ENCODE measurements at places on chromosomes 4 and X.

DNA sequence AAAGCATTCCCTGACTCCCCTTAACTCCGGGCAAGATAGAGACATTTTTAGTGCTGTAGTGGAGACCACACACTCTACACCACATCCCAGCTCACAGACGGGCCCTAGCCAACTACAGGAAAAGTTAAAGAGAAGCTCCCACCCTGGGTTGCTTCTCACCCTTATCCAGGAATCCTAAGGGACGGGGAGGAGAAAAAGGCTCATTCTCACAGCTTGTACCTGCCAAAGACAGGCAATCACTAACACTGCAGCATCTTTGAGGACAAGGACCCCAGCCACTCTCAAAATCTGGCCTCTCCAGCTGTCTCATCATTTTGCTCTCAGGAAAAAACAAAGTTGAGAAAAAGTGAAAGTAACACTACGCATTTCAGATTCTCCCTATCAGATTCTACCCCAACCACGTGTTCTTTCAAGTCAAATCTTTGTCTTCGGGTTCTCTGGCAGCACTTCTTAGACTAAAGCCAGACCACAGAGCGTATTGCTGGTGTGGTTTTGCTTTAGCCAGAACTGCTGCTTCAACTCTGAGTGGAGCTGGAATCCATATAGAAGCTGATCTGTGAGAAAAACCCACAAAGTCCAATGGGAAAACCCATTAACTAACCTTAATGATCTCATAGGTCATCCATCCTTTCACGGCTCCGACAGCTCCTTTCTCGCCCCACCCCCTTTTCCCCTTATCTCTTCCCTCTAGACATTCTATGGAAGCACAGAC is 605.9 kb upstream of the DIPK2B start:
- no peak for DNase-seq

DNA sequence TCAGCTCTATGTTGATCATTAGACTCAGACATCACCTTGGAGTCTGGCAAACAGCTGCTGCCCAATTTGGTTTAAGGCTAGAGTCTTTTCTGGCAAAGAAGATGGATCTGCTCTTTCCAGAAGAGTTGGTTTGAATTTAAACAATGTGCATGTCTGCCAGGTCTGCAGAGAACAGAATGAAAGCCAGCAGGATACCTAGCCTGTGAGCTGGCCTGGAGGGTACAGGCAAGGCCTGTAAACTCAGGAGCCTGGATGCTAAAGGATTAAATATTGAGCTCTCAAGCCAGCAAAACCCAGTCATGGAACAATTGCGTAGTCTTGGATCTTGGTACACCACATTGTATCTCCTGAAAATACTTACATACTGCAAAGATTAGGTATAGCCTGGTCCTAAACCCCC is 15.6 kb upstream of the PDLIM3 start:
- DNase-seq: no peak

DNA sequence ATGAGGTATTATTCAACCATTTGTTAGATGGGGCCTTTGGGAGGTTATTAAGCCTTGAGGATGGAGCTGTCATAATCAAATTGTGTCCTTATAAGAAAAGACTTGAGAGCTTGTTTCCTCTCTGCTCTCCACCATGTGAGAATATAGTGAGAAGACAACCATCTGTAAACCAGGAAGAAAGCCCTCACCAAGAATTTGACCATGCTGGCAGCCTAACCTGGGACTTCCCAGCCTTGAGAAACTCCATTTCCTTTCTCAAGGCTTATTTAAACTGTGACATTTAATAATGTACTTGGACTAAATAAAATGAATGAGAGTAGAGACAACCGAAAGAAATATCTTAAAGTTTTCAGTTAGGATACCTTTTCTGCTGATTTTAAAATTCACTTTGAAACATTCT is 83.7 kb upstream of the GC start:
- DNase-seq: no peak

GRCh38 chrX:3518870-3519269 is 172.4 kb upstream of the MXRA5 start:
- DNase-seq: no peak

DNA sequence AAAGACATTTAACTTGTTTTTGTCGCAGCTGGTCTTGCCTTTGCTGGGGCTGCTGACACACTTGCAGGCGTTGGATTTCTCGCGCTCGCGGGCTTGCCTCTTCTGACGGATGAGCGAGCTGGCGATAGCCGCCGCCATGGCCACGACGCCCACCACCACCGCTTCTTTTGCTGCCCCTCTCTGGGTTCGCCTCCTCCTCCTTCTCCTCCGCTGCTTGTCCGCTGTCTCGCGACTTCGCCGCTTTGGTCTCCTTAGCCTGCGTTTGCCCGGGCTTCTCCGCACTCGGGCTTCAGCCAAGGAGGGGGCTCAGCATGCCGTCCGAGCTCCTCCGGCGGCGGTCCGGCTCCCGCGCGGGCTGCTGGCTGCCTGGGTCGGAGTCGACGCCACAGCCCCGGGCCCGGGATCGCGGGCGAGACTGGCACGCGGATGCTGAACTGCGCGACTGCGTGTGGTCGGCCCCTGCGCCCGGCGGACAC is 613 bp downstream of the FGF13 start:
- DNase-seq: peak; percentile 16

DNA sequence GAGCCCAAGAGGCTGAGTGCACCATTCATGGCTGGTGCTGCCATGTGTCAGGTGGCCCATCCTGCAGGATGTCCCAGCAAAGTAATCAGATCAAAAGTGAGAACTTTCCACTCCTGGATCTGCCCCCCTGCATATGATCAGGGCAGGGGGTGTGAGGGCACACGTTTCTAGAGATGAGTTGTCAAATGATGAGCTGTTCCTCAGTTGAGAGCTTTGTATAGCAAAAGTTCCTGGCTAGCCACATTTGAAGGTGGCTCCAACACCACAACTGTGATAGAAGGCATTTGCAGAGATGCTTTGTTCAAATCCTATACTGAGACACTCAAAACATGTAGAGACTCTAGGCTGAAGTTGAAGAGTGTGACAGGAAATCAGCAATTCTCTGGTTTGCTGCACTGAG is 501.8 kb downstream of the BCOR start:
- DNase-seq: no peak

GRCh38 chr4:112279882-112280315 is 5.8 kb downstream of the TIFA start:
- DNase-seq: no peak

- DNase-seq: no peak
These were observed 336.3 kb upstream of the TRAM1L1 start for GRCh38 chr4:117421706-117422105.

DNA sequence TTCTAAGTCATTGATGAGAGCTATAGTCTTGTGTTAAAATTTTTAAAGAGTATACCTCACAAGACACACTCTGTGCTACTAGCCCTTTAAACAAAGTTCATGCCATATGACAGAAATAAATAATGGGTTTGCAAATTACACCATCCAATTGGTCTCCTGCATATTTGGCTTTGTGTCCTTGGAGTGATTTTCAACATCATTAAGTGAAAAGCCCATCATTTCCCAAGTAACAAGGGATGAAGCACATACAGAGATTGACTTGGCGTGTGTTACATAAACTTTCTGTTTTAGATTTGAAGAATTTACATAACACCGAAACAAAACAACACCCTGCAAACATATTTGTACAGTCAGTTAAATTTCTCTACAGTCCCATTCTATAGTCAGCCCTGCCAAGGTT is 216.9 kb upstream of the NEIL3 start:
- DNase-seq: no peak

- no peak for DNase-seq
These were observed 17.3 kb downstream of the NIPAL1 start for GRCh38 chr4:48033825-48034413.

DNA sequence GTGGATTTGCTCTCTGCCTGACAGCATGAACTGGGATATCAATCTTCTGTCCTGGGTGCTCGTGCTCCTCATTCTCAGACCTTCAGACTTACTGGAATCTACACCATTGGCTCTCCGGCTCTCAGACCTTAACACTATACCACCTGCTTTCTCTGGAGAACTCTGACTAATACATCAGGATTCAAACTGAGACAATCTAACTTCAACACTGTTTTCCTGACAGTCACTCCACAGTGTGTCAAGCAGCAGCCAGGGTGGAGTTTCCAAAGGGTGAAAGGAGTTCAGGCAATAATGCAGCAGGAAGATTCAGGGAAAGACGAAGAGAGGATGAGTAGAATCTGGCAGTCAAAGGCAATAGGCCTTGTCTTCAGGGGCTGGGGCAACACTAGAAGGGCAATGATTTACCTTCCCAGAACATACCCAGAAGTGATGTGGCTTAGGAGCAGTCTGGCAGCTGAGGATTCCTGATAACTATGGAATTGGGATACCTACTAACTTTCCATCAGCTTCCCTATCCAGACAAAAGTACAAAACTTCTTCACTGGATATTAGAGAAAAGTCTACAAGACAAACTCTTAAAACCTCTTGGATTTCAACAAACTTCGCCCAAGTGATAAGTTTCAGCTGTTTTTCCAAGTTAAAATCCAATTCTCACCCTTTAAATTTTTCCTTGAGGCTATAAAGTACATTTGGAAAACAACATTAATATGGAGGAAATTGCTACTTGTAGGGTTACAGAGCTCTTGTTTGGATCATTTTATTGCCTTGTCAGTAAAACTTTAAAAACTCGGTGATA is 58.4 kb upstream of the SLIT2 start:
- DNase-seq: no peak

DNA sequence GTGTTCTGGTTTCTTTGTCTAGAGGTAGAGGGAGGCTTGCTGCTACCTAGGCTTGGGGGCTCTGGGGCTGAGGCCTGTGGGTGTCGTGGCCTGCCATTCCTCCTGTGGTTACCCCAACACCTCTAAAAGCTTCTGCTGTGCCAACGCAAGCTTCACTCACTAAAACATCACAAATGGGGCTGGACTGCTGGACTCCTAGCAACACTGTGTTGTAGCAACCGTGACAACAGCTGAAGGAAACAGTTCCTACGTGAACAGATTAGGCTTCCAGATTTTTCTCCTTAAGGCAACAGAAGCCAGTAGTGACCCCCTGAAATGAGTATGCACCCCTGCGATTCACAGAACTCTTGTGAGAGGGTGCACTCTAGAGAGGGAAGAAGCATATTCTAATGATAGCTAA is 138.3 kb upstream of the TEX13D start:
- no peak for DNase-seq

- DNase-seq: no peak
These were observed 49.2 kb downstream of the EDNRA start for GRCh38 chr4:147530134-147530533.

GRCh38 chrX:97639526-97639925 is 755.8 kb downstream of the RPA4 start:
- DNase-seq: no peak

- no peak for DNase-seq
These were observed 100.1 kb downstream of the EIF4E start for GRCh38 chr4:98828801-98829200.

DNA sequence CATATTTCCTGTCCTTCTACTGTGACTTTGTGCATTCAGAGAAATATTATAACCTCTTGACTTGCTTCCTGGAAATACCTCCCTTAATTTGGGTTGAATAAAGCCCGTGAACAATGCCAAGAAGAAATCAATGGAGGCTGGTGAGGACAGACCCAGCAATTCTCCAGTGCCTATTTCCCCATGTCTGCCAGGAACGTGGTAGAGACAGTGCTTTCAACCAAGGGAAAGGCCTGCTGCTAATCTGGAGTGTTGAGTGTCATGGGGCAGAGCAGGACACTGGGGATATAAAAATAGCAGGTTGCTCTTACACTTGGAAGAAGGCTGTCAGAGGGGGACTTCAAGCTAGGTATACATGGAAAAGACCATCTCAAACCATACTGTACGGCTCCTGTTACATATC is 19.9 kb downstream of the TSC22D3 start:
- DNase-seq: no peak

DNA sequence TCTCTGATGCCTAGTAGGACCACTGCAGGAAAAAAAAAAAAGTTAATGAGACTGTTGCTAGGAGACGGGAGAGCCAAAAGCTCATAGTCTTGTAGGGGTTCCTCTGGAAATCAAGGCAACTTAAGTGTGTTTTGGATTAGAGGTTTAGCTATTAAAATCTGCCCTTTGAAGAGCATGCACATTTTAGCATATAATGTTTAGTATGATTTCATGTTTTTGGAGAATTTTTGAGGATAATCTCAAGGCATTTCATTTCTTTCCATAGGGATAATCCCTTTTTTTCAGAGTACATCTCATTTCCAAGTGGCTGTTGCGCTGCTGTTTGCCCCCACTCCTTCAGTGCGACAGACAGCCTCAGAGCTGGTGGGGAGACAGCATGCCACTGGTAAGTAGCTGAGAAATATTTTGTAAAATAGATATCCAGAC is at the start of gene LINC00632:
TSS of gene LINC00632 (plus strand) at position 339 of the 426 bp plus-strand sequence.
- DNase-seq: no peak

DNA sequence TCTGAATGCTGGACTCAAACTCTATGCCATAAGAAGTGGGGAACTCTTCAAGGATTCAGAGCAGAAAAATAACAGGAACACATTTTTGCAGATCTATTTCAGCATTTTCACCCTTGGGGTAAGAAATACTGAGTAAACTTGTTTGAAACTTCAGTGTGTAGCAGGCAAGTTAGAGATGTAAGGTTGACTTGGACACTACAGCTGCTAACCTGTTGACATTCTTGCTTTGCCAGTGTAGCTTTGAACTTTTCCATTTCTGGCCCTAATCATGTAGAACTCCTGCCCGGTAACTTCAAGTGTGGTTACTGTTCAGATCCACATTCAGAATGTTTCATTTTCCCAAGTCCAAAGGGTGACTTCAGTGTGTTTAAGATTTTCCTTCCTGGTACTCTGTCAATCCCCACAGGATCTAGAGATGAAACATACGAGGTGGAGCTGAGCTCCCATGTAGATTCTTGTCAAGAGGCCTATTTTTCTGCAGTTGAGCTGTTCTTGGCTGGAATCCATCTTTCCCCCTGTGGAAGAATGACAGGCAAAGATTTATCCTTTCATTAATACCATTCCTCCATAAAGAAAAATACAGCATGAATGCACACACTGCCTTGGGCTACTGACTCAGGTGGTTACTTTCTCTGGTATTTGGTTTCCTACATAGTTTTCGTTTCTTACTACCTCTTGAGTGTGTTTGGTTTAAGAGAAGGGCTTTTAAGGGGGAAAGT is 34.1 kb downstream of the FHDC1 start:
- DNase-seq: no peak

DNA sequence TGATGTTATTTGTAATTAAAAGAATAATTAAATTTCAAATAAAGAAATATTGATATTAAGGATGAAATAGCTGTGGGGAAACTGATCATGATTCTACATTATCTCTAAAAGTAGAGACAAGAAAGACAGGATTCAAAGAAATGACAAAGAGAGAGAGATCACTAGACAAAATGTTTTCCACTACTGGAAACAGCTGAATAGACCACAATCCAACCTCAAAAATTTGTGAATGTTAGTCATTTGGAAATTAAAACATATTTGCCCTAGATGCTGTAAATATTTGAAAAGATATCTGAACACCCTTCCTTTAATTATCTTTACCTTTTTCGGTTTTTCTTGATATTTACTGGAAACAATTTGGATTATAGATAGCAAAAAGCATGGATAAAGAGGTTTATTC is 414.9 kb downstream of the CENPC start:
- no peak for DNase-seq

GRCh38 chrX:115344885-115345614 is 55.5 kb downstream of the LUZP4 start:
- peak; percentile 81 for DNase-seq

GRCh38 chr4:80710748-80711451 is 319.6 kb upstream of the BMP3 start:
- no peak for DNase-seq

GRCh38 chr4:164318350-164318749 is 435.6 kb upstream of the SMIM31 start:
- DNase-seq: no peak

GRCh38 chr4:43132010-43132582 is 239.6 kb downstream of the GRXCR1 start:
- peak; percentile 48 for DNase-seq

Data from lower lobe of right lung (tissue), 2 donors.